ENCODE measurements at places on chromosomes 3 and 15.

DNA sequence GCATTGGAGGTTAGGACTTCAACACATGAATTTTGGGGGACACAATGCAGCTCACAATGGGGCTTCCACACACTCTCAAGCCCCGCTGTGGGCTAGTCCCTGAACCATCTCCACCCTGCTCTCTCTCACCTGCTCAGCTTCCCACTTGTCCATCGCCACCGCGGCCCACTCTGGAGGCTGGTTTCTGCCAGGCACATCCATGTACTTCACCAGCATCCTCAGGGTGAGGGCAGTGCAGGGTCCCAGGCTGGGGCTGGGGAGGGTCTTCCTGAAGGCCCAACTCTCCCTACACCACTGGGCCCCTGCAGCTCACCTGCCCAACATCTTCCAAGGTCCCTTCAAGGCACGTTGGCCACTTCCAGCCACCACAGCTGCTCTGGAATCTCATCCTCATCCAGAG, 46.4 kb downstream of the KLF15 start:
- DNase-seq, result no peak

DNA sequence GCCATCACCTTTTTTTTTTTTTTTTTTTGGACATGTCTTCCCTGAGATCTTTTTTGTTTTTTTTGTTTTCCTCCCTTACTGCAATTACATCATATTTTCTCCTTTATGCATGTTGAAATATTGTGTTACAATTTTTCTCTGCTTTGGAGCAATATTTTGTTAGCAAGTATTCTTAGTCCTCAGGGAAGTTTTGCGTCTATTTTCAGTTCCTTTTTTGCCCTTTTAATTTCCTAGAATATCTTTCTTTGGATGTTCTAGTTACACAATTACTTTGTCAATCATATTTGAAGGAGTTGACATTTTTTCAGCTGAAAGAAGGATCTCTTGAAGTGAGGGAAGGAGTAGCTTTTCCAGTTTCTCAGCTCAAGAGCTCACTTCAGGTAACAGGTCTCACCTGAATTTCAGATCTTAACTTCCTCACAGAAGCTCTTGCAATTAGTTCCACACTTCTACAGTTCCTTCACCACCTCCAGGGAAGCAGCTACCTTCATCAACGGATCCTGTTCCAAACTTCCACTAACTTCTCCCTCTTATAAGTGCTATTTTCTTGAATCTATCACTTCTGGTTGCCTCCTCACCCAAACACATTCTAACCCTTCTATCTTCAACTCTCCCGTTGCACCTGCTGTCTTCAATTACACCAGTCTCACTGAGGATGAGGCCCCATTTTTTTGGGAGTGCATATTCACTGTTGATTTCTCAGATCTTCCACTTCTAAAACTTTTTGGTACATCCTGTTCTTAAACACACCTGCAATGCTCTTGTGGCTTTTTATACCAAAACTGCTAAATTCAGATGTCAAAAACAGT, 57.8 kb upstream of the CPOX start:
- DNase-seq, result no peak

DNA sequence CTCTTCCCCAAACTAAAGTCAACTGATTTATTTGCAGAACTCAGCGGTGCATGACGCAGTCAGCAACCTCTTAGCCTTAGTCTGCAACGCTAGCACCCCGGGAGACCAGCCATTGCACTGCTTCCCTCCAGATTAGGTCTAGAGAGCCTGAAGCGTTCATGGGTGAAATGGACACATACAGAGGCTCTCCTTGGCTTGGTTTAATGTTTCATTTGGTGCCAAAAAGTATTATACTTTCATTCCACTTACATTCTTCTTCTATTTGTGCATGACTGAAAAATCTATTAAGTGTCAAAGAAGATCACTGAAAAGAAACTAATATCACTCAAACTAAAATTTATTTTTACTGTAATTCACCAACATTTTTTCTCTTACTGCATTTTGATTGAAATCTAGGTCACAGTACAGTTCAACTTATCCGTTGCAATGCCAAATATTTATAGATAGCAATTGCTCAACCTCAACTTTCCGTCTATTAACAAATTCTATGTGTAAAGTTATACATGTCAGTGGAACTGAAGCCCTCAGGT, 116.2 kb downstream of the ROBO1 start:
- DNase-seq, result no peak

- peak; percentile 29 for DNase-seq
Measured at GRCh38 chr3:131107637-131108433, 81.2 kb downstream of the NEK11 start.

DNA sequence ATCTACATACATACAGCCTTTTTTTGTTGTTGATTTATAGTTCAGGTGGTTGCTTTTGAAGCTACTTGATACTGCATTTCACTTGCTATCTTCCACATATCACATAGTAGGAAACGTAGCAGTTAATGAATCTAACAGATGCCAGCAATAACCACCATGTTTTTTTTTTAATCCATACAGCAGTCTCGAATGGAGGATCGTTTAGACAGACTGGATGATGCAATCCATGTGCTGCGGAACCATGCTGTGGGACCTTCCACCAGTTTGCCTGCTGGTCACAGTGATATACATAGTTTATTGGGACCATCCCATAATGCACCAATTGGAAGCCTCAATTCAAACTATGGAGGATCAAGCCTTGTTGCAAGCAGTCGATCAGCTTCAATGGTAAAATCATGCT, 123.2 kb upstream of the CGNL1 start:
- DNase-seq, result no peak

- DNase-seq, result no peak
Measured at GRCh38 chr3:101063401-101063800, 70.2 kb upstream of the ABI3BP start.

- DNase-seq, result no peak
Measured at GRCh38 chr3:58693940-58694850, 27.6 kb upstream of the FAM3D start.

- DNase-seq, result peak; percentile 12
Measured at GRCh38 chr15:71254491-71254890, 139.2 kb downstream of the THSD4 start.

DNA sequence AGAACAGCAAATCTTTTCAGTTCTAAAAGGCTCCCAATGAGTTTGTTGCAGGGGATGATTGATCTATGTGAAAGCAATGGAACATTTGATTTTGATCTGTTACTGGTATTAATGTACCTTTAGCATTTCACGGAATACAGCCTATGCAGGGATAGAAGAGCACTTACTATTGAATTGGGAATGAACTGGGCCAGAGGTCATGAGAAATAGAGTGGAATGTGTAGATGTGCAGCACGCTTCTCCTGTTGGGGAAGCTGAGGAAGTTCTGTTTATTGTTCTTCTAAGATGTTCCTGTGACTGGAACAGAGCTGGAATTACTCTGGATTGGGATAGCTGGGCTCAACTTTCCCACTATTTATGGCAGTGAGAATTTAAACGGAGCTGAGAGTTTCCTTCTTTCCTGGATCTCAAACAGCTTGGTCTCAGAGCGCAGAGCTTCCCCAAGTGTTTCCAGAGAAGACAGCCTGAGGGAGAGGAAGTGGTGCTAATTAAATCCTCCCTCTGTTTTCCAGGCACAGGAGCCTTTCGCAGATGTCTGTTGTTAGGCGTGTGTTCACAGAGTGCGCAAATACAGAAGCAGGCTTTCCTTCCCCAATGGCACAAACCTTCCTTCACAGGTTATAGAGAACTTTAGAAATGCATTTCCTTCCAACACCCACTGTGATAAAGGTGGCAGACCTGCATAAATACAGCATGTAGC, 32.5 kb downstream of the TPRG1 start:
- peak; percentile 17 for DNase-seq

GRCh38 chr3:143686638-143687197, 161.6 kb downstream of the SLC9A9 start:
- DNase-seq, result no peak

GRCh38 chr3:46539443-46540005, 26.6 kb downstream of the LRRC2 start:
- no peak for DNase-seq

GRCh38 chr3:24199775-24200247, 254.7 kb downstream of the NR1D2 start:
- DNase-seq, result peak; percentile 85

GRCh38 chr3:68764554-68764953, 167.8 kb downstream of the TAFA4 start:
- no peak for DNase-seq
